Myocyte (in vitro differentiated cells): ENCODE measurements at places on chromosomes 3 and 15. TPM values are rescaled to one million over a fixed set of nuclear protein-coding genes. Genes with fewer than 3 reads are reported as not detected.

The MYL3 gene
- total RNA-seq = 4.5 and 7.8 TPM in 2 replicates

The SCAANT1 gene
- not detected in 2 replicates for total RNA-seq

The UTS2B gene
- total RNA-seq = 0.16 and 0.36 TPM in 2 replicates

DNA sequence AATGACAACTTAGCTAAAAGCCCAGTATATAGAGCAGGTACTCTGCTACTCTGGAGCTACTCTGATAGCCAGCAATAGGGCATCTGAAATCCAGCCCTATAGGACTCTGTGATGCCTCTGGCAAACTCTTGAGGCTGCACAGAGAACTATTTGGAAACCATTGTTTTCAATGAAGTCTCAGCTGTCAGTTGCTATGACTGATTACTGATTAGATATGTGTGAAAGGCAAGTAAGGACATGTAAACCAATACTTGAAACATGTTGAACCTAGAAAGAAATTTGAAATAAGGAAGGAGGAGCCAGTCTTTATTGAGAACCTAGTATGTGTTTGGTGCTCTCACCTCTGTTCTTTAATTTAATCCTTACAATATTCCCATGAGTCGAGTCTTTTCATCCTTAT is 40.2 kb upstream of the CRTC3 start:
- DNase-seq = no peak
